Gastrocnemius medialis (tissue), 4 donors: ENCODE measurements at places on chromosomes 5 and 9. TPM values are rescaled to one million over a fixed set of nuclear protein-coding genes. Genes with fewer than 3 reads are reported as not detected.

Gene ORM2
- 6.3 TPM for total RNA-seq

DNA sequence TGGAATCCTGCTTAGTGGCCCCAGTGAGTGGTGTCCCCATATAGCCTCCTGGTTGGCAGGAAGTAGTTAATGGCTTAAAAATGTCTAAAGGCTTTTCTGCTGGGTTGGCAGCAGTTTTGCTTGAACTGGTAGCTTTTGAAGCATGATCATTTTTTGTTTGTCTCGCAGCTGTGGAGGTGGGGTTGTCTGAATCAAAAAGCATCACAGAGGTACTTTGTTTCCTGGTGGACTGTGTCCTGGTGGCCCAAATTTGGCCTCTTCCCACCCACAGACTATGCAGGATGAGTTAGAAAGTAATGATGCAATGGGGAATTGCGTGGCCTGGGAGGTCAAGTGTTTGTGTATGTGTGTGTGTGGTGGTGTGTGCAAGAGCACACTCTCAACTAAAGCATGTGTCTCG is 322.7 kb downstream of the ARHGEF28 start:
- H3K27me3 ChIP-seq = no peaks in the 10 kb centered on the region
- DNase-seq = no peak
- H3K27ac ChIP-seq = no peak overlapping the region

Gene ERAP2
- 8.5 TPM for total RNA-seq

Gene KIF4B
- 0.16 TPM for total RNA-seq

GRCh38 chr9:81858657-81859430 is 69.4 kb upstream of the SPATA31D4 start:
- H3K4me3 ChIP-seq = no peak overlapping the region
- no peak overlapping the region for H3K27ac ChIP-seq
- no peaks in the 10 kb centered on the region for H3K4me1 ChIP-seq
- no peak for DNase-seq
- no peaks in the 10 kb centered on the region for H3K27me3 ChIP-seq

Gene SURF6
- 13.4 TPM for total RNA-seq

Gene CAVIN4
- total RNA-seq = 14.5 TPM

Gene SYNPO
- total RNA-seq = 531 TPM

DNA sequence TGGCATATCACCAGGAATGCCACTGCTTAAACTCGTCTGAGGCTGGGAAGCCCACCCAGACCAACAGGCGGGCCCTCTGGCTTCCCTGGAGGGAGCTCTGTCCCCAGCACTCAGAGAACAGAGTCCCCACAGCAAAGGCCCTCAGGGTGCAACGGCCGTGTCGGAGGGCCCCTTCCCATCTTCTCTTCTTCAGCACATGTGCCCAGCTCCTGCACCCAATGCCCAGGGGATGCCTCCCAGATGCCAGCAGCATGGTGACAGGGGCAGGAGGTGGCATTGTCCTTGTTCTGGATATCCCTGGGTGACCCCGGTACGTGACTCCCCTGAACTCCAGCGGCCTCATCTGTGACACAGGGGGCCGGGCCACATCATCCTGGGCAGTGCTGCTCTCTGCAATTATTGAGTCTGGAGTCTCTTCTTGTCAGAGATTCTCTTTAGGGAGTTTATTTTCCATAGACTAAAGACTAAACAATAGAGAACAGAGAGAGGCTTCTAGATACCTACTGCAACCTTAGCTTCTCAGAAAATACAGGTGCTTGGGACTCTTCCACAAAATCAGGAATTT is 13.6 kb upstream of the OLFM1 start:
- peaks cover 33% of the 10 kb centered on the region for H3K27me3 ChIP-seq
- no peak overlapping the region for H3K4me3 ChIP-seq
- H3K36me3 ChIP-seq = no peaks in the 10 kb centered on the region
- no peak for DNase-seq

DNA sequence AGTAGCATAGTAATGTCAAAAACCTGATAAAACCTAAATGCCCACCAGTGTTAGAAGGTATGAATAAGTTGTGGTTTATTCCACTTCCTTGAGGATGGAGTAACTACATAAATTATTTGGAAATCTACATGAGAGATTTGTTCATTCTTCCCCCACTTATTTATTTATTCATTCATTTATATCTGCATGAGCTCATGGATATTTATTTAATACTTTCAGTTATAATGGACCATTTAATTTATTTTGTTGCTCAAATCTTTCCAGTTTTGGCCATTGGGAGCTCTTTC is 223.8 kb upstream of the S1PR3 start:
- no peaks in the 10 kb centered on the region for H3K4me1 ChIP-seq
- no peak overlapping the region for H3K27ac ChIP-seq
- H3K36me3 ChIP-seq = no peaks in the 10 kb centered on the region
- no peaks in the 10 kb centered on the region for H3K27me3 ChIP-seq
